ENCODE measurements at places on chromosomes 12 and 14. TPM values are rescaled to one million over a fixed set of nuclear protein-coding genes. Genes with fewer than 3 reads are reported as not detected.

The TRMT5 gene
- 10.3 TPM for total RNA-seq

The CIROP gene
- not detected for total RNA-seq

The B4GALNT3 gene
- total RNA-seq = 1.8 TPM

The TMEM30B gene
- not detected for total RNA-seq

The SMCO2 gene
- not detected for total RNA-seq

The SMIM41 gene
- total RNA-seq = not detected

The CPNE6 gene
- total RNA-seq = not detected

The PLEKHD1 gene
- total RNA-seq = under 0.01 TPM

The CLECL1 gene
- total RNA-seq = not detected

All from mesangial cell (primary cell).